Transverse colon (tissue), 4 donors: ENCODE measurements at places on chromosomes 7 and 10.

DNA sequence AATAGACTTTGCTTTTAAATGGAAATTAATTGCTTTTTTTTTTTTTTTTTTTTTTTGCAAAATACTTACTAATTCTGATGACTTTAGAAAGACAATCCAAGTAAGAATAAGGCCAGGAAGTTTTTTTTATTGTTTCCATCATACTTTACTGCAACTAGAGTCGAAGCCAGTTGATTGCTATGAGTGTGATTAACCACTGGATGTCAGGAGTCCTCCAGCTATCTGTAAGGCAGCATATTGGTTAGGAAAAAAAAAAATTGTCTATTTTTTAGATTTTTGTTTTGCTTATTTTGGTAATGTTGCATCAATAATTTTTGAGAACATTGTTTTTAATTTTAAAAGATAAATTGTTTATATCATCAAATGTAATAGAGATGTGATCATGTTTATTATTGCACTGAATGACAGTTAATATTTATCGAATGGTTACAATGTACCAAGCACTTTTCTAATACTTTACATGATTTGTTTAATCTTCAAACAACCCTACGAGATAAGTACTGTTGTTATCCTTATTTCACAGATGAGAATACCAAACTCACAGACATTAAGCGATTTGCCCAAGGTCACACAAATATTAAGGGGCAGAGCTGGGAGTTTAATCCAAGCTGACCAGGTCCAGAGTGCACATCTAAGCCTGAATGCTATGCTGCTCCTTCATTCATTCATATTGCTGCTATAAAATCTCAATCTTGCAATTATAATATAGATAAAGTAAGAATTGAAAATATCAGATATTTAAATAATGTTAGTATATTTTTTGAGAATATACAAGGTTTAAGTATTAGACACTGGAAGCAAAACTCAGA lies 19.9 kb upstream of the LMOD2 start:
- no peaks in the 10 kb centered on the region for H3K36me3 ChIP-seq
- no peak overlapping the region for H3K4me3 ChIP-seq
- no peak overlapping the region for H3K27ac ChIP-seq
- no peak for DNase-seq
- H3K4me1 ChIP-seq, result no peaks in the 10 kb centered on the region
- no peaks in the 10 kb centered on the region for H3K27me3 ChIP-seq

GRCh38 chr10:21406595-21407193 lies 118.8 kb downstream of the SKIDA1 start:
- H3K4me3 ChIP-seq, result no peak overlapping the region
- no peaks in the 10 kb centered on the region for H3K27me3 ChIP-seq

GRCh38 chr7:25244254-25245033 lies 16.2 kb upstream of the NPVF start:
- no peak overlapping the region for H3K27ac ChIP-seq
- no peak for DNase-seq
- H3K36me3 ChIP-seq, result no peaks in the 10 kb centered on the region
- peaks cover 4% of the 10 kb centered on the region for H3K4me1 ChIP-seq
- no peaks in the 10 kb centered on the region for H3K27me3 ChIP-seq

- no peaks in the 10 kb centered on the region for H3K27me3 ChIP-seq
- peak overlapping the region; percentile 78 for H3K27ac ChIP-seq
- no peak for DNase-seq
Observed at GRCh38 chr10:87658858-87659555, 671 bp upstream of the PAPSS2 start.

- H3K36me3 ChIP-seq, result no peaks in the 10 kb centered on the region
- DNase-seq, result no peak
- no peaks in the 10 kb centered on the region for H3K4me1 ChIP-seq
- no peaks in the 10 kb centered on the region for H3K27me3 ChIP-seq
- no peak overlapping the region for H3K27ac ChIP-seq
Observed at GRCh38 chr7:2258661-2259365, 16.8 kb downstream of the NUDT1 start.

GRCh38 chr10:23147035-23147434 lies 45.1 kb upstream of the PTF1A start:
- no peaks in the 10 kb centered on the region for H3K36me3 ChIP-seq
- no peak for DNase-seq
- H3K4me3 ChIP-seq, result no peak overlapping the region
- no peak overlapping the region for H3K27ac ChIP-seq

DNA sequence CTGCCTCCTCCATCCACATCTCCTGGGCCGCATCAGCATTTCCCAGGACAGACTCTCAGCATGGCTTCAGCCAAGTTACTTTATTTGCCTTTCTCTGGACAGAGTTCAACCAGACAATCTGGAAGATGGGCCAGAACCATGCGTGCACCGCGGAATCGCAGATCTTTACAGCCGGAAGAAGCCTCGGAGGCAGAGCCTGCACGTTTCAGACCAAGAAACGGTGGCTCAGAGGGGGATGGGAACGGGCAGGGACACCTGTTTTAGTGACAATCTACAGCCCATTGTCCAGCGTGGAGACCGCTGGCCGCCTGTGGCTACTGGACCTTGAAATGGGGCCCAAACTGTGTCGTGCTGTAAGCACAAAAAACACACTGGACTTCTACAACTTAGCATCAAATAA lies 3.5 kb downstream of the VIPR2 start:
- H3K4me1 ChIP-seq, result peaks cover 13% of the 10 kb centered on the region
- no peak for DNase-seq
- no peaks in the 10 kb centered on the region for H3K36me3 ChIP-seq
- peak overlapping the region; percentile 17 for H3K27ac ChIP-seq
